Activated CD8-positive, alpha-beta memory T cell treated with anti-CD3 and anti-CD28 coated beads for 4 hours (primary cell): ENCODE measurements at places on chromosomes 6 and 20.

- DNase-seq = no peak
Measured at GRCh38 chr20:57546956-57547649, 13.8 kb upstream of the PCK1 start.

- no peak for DNase-seq
Measured at GRCh38 chr6:38489951-38490350, 149.8 kb downstream of the BTBD9 start.

DNA sequence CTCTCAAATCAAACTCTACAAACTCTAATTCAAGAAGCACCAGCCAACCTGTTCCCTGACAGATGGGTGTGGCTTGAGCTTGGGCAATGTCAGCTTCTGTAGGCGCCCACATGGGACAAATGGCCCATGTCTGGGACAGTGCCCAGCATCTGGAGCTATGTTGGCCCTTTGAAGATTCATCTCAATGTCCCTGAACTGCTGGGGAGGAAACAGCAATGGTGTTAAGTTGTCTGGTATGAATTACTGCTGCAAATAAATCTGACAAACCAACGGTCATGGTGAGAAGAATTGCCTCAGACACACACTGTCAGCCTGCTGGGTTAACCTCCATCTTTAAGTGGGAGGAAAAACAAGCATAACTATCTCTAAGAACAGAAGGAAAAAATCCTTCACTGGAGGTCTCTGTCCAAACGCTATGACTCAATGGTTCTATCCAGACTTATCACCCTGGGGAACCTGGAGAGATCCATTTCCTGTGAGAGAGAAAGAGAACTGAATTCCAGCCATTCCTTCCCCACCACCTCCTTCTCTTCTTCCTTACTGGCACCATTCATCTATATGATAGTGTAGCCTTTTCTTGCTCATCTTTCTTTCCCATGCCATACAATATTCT lies 274.9 kb downstream of the CDH26 start:
- DNase-seq = no peak

- no peak for DNase-seq
Measured at GRCh38 chr20:6483727-6484126, 283.8 kb upstream of the BMP2 start.

DNA sequence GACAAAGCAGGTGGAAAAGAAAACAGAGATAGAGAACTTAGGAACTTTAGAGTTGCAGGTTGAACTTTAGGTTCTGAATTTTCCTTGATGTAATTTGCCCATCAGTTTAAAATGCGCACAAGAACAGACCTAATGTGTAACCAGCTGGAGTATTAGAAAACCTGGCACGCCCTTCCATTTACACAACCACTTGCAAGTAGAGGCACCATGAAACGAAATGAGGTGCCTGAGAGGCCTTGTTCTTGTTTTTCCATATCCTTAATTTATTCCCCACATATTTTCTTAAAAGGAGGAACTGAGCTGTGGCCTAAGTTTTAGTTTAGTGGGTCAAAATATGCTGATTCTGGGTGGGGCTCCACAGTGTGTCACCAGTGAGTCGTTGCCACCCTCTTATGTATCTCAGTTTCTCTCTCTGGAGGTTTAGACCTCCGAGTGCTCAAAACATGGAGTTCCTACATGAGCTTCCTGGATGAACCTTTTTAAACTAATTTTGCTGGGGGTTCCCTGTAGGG lies 17.2 kb upstream of the IL22RA2 start:
- DNase-seq = no peak

GRCh38 chr20:35167787-35168186 lies 4.1 kb upstream of the PROCR start:
- no peak for DNase-seq

DNA sequence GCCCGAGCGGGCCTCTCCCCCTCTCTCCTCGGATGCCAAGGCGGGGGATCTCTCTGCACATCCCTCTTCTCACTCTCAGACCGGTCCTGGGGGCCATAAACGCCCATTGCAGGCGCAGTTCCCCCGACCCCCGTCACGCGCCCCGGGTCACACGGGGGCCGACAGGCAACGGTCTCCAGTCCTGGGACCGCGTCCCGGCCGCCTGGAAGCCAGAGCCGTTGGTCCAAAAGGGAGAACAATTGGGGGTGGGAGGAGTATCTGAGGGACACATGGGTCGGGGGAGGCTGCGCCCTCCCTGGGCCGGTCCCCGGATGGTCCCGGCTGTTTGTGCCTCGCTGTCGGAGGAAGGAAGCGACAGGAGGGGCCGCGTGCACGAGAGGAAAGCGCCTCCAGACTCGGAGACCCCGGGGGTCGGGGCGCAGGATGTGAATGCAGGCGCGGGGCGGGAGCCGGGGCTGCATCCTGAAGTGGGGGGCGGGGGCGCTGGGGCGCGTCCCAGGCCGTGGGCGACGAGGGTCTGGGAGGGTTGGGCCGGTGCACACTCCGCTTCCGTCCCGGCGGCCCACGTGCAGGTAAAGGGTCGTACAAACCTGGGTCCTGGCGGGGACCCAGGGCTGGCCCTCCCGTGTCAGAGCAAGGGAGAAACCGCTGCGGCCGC lies 903 bp downstream of the SLC4A11 start:
- no peak for DNase-seq

GRCh38 chr20:19275630-19276071 lies 63.2 kb downstream of the SLC24A3 start:
- no peak for DNase-seq

DNA sequence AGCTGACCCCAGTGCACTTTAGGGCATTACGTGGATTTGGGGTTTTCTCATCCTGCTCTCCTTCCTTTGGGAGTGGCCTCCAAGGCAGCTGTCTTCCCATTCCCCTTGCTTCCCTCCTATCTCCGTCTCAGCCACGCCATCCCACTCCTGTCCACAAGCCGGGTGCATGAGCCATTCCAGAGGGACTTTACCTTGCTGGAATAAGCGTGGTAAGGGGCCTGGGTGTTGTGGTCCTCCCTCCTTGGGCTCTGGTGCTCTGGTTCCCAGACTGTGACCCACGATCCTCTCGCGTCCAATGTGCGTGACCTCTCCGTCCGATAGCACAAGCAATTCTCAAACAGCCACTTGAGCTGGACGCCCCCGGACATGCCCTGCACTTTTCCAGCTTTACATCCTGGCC lies 60.6 kb upstream of the NKX2-2 start:
- no peak for DNase-seq

DNA sequence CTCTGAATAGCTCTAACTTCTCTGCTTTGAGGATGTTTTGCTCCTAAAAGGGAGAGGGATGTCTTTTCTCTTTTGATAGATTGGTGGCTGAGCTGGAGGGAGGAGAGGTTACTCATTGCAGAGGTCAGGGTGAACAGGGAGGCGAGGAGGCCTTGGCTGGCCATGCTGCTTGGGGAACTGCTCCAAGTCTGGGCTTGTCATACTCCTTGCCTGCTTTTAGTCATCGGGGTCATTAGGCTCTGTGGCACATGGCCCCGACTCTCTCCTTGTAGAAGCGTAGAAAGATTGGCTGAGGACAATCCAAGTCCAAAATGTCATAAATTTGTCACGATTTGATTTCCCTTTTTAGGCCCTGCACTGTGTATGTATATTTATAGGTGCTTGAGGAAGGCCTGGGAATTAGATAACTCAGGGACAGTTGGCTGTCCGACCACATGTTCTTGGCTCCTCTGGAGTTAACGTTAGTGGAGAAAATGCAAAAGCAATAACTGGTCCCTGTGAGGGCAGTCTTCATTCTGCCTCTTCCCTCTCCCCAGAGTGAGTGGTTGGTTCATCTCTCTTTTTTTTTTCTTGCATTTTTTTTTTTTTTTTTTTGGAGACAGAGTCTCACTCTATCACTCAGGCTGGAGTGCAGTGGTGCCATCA lies 160.1 kb downstream of the SCP2D1 start:
- no peak for DNase-seq

DNA sequence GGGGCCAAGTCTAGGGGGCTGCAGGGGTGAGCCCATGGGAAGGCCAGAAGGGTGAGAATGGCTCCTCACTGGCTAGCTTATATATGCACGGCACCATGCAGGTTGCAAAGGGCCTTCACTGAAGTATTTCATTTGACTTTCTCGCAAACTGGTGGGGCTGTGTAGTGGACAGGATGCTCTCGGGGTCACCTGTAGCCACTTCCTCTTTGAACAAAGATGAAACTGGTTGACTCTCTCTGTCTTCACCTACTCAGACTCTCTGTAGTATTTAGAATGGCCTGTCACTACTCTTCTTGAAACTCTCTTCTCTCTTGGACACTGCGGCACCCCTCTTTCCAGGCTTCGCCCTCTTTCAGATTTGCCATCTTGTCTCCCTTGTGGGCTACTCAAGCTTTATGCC lies 560.5 kb downstream of the PKHD1 start:
- no peak for DNase-seq

GRCh38 chr6:30092852-30093543 lies 17.4 kb upstream of the RNF39 start:
- no peak for DNase-seq

DNA sequence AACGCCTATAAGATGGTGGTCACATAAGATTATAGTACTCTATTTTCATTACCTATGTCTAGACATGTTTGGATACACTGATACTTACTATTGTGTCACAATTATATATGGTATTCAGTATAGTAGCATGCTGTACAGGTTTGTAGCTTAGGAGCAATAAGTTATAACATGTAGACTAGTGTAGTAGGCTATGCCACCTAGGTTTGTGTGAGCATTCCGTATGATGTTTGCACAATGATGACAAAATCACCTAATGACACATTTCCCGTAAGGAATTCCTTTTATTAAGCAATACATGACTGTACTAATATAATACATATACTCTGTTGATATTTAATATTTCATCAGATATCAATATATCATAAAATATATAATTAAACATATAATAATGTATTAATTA lies 540.7 kb downstream of the BMP2 start:
- DNase-seq = no peak

DNA sequence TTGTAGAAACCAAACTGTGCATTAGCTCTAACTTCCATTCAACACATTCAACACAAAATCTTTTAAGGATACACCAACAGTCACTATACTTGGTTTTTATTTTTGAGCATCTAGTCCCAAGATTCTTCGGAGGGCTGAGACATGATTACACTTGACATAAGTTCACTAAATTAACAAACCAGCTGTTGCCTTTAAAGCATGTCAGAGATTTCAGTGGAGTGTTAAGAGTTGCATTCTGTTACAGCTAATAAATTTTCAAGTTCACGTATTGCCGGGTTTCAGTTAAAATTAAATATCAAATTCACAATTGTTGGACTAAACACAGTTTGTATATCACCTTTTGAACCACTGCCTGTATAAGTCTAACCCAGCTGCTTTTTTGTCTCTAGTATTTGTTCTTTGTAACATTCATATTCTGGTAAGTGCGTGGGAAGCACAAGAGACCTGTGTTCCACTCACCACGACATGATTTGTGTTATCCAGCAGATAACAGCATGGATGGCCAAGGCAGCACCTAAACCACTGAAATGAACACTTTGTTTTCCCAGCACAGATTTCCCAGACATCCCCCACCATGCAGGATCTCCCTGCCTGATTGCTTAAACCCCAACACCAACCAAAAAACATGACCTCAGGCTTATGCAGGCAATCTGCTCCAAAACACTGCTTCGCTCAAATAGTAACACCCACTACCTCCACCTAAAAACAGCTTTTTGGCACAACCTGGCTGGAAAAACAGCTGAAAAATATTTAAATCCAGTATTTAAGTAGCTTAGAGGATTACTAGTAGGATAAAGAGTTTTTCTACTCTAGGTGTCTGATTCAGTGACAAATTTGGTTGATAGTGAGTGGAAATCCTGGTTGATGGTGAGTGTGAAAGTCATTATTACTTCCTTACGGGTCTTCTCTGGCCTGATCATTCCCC lies 286.5 kb upstream of the NT5E start:
- DNase-seq = no peak

DNA sequence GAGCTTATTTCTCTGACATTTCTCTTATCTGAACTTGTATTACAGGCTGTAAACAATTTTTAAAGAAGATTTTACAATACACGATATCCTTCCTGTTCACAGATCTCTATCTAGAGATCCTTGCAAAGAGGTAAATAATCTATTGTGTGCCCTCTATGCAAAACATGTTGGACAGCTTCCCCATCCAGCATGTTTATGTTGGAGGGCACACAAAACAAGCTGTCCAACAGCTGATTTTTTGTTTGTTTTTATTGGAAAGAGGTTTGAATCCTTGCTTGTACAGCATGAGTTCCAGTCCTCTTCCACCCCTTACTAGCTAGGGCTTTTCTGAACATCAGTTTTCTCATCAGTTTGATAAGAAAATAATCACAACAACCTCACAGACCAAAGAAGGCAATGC lies 62.3 kb upstream of the SYNDIG1 start:
- DNase-seq = no peak

GRCh38 chr20:24392612-24393011 lies 76.8 kb upstream of the SYNDIG1 start:
- DNase-seq = no peak

DNA sequence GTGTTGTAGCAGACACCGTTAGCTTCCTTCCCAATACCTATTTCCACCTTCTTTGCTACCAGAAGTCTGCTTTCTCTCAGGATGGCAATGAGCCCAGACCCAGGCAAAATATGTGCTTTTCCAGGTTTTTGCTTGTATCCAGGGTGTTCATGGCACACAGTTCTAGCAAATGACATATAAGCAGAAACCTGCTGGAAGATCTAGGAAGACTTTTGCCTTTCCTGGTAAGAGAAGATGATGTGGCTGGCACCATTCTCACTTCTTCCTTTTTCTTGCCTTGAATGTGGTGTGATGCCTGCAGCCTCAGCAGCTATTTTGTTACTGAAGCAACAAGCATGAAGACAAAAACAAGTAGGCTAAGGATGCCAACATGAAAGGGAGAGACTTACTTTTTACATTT lies 19.2 kb upstream of the TBC1D22B start:
- DNase-seq = no peak

- DNase-seq = no peak
Measured at GRCh38 chr20:58568126-58568482, 52.9 kb upstream of the APCDD1L start.

DNA sequence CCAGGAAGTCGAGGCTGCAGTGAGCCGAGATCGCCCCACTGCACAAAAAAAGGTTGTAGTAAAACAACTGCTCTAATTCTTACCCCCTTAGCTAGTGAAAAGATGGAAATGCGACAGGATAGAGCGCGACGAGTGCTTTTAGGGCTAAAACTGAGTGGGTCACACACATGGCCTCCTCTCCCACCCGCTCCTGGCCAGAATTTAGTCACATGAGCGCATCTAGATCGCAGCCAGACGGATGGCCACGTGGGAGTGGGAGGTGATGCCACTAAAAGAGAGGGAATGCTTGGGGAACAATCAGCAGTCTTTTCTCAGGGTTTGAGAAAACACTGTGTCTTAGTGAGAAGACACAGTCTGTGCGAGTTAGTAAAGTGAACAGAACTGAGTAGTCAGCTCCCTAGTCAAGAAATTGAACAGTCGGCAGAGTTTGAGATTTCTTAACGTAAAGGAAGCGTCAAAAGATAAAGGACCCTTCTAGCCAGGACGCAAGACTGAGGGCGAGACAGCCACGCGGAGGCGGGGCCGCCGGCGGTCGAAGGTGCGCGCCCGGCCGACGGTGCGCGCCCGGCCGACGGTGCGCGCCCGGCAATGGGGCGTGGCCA lies 664 bp upstream of the ACTR5 start:
- no peak for DNase-seq

DNA sequence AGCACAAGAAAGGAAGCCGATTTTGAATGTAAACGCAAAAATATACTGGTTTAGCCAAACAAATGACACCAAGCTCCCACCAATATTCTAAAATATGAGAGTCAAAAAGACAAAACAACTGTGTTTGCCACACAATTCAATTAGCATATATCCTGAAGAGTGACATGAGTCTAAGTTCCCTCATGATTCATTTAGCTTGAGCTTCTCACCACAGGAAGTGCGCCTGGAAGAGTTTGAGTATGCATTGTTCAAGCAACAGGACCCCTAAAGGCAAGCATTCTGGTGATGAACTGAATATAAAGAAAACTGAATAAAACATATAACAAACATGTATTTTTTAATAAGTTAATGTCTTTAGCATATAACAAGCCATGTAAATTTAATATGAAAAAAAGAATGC lies 115.2 kb upstream of the RUNX2 start:
- DNase-seq = no peak
